ENCODE measurements at places on chromosomes 5 and 9. TPM values are rescaled to one million over a fixed set of nuclear protein-coding genes. Genes with fewer than 3 reads are reported as not detected.

The ANKS6 gene
- total RNA-seq: 28.0 TPM

The FCN2 gene
- not detected for total RNA-seq

The IL9 gene
- not detected for total RNA-seq

GRCh38 chr9:127033061-127033460 is 89.4 kb downstream of the ANGPTL2 start:
- DNase-seq: peak; percentile 40

GRCh38 chr9:89313842-89314241 is 2.8 kb downstream of the CKS2 start:
- no peak for DNase-seq

GRCh38 chr5:163534492-163535094 is 29.2 kb downstream of the MAT2B start:
- no peak for DNase-seq

DNA sequence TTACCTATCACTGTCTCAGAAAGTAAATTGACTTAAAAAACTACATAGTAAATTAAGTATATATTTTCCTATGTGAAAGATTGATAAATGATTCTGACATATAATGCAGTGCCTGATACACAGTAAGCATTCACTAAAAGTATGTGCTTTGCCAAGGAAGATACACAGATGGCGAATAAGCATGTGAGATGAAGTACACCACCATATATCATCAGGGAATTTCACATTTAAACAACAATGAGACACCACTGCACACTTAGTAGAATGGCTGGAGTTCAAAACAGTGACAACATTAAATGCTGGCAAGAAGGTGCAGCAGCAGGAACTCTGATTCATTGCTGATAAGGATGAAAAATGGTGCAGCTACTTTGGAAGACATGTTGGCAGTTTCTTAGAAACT is 1118.8 kb downstream of the DTWD2 start:
- no peak for DNase-seq
